ENCODE measurements at places on chromosomes 3 and 15. TPM values are rescaled to one million over a fixed set of nuclear protein-coding genes. Genes with fewer than 3 reads are reported as not detected.

The MEIS2 gene
- not detected for total RNA-seq

The PLA2G4E gene
- not detected for total RNA-seq

The GRAMD2A gene
- total RNA-seq: not detected

The IGSF10 gene
- not detected for total RNA-seq

The HDAC11 gene
- 2.6 TPM for total RNA-seq

DNA sequence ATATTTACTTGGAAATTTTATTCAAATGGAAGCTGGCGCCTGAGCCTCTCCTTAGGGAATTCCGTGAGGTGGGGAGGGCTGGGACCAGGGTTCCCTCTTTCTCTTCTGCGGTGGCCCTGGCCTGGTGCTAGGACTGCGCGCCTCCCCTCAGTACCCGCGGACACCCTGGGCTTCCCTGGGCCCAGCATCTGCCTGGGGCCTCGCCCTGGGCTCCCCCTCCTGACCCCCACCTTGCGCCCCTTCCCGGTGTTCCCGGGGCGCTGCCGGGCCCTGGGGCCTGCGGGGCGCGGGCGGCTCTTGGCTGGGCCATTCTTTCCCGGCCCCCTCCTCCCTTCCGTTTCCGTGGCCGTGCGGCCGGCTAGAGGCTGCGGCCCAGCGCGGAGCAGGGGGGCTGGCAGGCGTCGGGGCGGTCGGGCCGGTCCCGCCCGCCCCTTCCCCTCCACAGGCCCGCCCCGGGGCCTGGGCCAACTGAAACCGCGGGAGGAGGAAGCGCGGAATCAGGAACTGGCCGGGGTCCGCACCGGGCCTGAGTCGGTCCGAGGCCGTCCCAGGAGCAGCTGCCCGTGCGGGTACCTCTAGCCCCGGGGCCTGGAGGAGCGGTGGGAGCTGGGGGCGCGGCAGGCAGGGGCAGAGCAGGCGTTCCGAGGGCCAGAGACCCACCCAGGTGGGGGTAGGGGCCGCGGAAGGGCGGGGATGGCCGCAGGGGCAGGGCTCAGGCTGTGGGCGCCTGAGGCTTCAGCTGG is at the start of gene FES:
Gene FES, plus strand, starts transcription at position 529 of the 743 bp plus-strand sequence. CDS start 542 bp downstream, outside the sequence.
- peaks cover 6% of the 10 kb centered on the region for H3K4me1 ChIP-seq
- H3K36me3 ChIP-seq: no peaks in the 10 kb centered on the region
- H3K27me3 ChIP-seq: no peaks in the 10 kb centered on the region
- H3K4me3 ChIP-seq: no peak within 1 kb of the TSS
- no peak for DNase-seq

DNA sequence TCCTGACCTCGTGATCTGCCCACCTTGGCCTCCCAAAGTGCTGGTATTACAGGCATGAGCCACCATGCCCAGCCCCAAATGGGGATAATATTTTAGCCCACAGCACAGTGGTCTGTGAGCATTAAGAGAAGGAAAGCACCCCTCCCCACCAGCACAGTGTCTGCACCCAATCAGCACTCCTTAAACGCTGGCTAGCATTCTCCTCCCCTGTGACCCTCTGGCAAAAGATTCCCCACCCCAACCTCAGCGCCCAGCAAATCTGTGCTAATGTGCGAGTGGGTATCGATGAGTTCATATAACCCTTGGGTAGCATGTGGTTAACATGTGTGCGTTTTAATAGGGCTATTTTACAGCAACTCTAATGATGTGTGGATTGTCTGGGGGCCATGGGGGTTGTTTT is 18.3 kb upstream of the EPHB3 start:
- H3K4me3 ChIP-seq: no peak overlapping the region
- peaks cover 4% of the 10 kb centered on the region for H3K27me3 ChIP-seq
- peaks cover 9% of the 10 kb centered on the region for H3K4me1 ChIP-seq
- no peak overlapping the region for H3K27ac ChIP-seq

DNA sequence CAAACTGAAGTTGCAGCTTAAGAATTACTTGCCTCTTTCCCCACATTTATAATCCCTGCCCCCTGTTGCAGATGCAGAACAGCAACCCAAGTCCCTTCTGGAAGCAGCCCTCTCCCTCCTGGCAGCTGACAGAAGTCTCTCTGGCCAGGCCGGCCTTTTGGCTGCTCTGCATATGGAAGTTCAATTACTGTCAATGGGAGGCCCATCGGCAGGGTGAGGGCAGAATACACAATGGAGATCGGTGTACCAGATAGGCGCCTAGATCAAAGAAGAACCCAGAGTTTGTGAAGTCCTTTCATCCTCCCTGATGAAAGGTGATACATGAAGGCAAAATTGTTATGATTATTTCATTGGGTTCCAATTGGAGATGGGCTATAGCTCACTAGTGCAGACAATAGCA is 327.9 kb upstream of the CTNNB1 start:
- no peak overlapping the region for H3K27ac ChIP-seq
- no peaks in the 10 kb centered on the region for H3K4me1 ChIP-seq
- H3K27me3 ChIP-seq: no peaks in the 10 kb centered on the region
- no peak overlapping the region for H3K4me3 ChIP-seq
- no peaks in the 10 kb centered on the region for H3K36me3 ChIP-seq

- no peak overlapping the region for H3K4me3 ChIP-seq
- H3K27ac ChIP-seq: no peak overlapping the region
- H3K36me3 ChIP-seq: no peaks in the 10 kb centered on the region
- H3K27me3 ChIP-seq: no peaks in the 10 kb centered on the region
- DNase-seq: no peak
- no peaks in the 10 kb centered on the region for H3K4me1 ChIP-seq
Measured at GRCh38 chr3:142982038-142982773, 18.7 kb upstream of the PAQR9 start.

The PLSCR4 gene
- not detected for total RNA-seq

The SLC15A2 gene
- 0.88 TPM for total RNA-seq

DNA sequence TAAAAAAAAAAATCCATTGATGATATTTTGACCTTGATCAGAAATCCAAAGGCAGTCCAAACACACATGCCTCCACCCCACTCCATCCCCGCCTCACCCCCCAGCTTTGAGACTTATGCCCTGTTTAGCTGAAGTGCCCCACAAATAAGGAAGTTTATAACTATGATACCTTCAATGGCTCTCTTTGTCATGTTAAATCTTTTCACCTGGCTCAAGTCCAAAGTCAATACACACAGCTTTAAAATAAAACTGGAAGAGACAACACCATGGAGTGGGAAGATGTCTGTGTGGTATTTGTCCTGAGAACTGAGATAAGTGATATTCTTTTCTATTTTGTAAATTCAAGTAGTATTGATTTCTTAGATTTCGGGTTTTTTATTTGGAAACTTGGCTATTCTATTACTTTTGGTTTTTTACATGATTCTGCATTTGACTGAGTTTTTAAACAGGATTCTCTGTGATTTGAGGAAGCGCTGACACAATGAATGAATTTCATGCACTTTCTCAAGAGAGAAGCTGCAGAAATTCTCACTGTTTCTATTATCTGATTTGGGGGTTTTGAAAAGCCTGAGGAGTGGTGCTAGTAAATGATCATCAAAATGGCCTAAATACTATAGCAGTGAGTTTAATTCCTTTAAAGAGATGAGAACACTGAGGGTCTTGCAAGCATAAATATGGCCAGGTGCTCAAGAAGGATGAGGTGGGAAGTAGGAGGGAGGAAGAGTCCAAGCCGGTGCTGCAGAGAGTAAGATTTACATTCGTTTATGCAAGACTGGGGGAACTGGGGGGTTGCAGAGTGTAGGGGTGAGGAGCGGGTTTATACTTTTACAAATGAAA is 5.2 kb downstream of the FOXB1 start:
- H3K27me3 ChIP-seq: peaks cover 69% of the 10 kb centered on the region
- no peak overlapping the region for H3K27ac ChIP-seq
- H3K4me3 ChIP-seq: no peak overlapping the region

The LRTM1 gene
- not detected for total RNA-seq

The SH2D7 gene
- total RNA-seq: not detected

DNA sequence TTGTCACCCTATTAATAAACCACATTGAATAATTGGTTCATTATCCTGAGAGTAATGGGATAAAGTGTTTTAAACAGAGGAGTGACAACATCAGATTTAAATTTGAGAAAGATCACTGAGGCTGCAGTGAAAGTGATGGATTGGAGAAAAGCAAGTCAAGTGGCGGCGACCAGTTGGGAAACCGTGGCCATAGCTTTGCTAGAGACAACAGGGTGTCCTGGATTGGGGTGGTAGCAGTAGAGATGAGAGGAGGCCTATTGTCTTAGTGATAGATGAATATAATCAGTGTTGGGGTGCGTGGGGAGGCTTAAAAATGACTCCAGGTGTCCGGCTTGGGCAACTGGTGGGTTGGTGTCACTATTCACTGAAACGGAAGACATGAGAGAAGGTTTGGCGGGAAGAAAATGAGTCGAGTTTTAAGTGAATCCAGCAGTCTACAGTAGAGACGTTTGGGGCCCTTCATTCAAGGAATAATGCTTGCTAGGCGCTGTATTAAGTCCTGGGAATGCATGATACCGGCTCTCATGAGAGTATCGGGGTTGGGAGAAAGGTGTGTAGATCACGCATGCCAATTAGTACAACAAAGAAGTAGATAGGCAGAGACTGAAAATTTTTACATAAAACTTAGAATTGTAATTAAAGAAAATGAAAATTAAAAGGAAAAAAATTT is 819 bp downstream of the NEK4 start:
- peaks cover 15% of the 10 kb centered on the region for H3K36me3 ChIP-seq
- peak overlapping the region; percentile 94 for H3K4me3 ChIP-seq
- no peak for DNase-seq
- peaks cover 18% of the 10 kb centered on the region for H3K4me1 ChIP-seq
- H3K27ac ChIP-seq: peak overlapping the region; percentile 75

- no peaks in the 10 kb centered on the region for H3K4me1 ChIP-seq
- no peak overlapping the region for H3K27ac ChIP-seq
- DNase-seq: no peak
- peaks cover 5% of the 10 kb centered on the region for H3K27me3 ChIP-seq
- no peak overlapping the region for H3K4me3 ChIP-seq
Measured at GRCh38 chr3:12425850-12426579, 58.3 kb upstream of the TSEN2 start.

DNA sequence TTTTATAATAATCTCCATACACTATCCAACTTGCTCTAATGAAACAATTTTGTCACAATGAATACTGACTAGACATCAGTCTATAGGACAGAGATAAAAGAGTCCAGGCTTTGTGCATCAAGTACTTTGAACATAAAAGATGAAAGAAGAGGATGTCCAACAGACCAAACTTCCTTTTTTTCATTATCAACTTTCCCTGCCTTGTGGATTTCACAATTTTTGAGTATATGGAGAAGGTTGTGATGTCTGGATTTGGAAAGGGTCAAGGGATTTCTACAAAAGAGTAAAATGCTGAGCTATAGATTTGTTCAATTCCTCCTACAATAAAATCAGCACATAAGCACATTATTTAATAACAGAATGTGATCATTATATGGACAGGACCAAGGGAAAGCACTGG is 25.7 kb downstream of the CD47 start:
- H3K4me3 ChIP-seq: no peak overlapping the region
- peaks cover 23% of the 10 kb centered on the region for H3K36me3 ChIP-seq
- H3K4me1 ChIP-seq: peaks cover 39% of the 10 kb centered on the region
- H3K27ac ChIP-seq: no peak overlapping the region
- no peaks in the 10 kb centered on the region for H3K27me3 ChIP-seq

DNA sequence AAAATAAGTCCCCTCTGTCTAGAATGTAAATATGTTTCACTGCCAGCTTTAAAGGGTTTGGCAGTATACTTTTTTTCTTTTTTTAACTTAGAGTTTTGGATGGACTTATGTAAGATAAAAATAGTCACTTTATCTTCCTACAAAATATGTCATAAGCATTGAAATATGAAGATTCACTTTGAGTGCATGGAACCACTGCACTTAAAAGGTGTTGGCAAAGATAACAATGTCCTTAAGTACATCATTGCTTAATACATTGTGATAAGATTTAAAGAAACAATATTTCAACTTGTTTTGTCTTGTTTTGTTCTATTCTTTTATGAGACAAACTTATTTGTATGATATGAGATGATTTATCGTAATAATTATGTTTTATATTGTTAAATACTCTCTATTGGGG is 66.3 kb upstream of the NAALADL2 start:
- H3K27me3 ChIP-seq: no peaks in the 10 kb centered on the region
- H3K4me3 ChIP-seq: no peak overlapping the region
- no peaks in the 10 kb centered on the region for H3K36me3 ChIP-seq
- H3K4me1 ChIP-seq: no peaks in the 10 kb centered on the region
- no peak overlapping the region for H3K27ac ChIP-seq

DNA sequence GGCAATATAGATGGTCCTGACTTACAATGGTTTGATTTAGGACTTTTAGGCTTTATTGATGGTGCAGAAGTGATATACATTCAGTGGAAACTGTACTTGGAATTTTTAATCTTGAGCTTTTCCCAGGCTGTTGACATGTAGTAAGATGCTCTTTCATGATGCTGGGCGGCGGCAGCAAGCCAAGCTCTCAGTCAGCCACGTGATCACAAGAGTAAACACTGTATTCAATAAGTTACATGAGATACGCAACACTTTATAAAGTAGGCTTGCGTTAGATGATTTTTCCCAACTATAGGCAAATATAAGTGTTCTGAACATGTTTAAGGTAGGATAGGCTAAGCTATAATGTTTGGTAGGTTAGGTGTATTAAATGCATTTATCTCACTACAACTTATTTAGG is 17.9 kb downstream of the PARP9 start:
- no peaks in the 10 kb centered on the region for H3K27me3 ChIP-seq
- peaks cover 49% of the 10 kb centered on the region for H3K36me3 ChIP-seq
- H3K4me1 ChIP-seq: no peaks in the 10 kb centered on the region
- no peak for DNase-seq
- H3K27ac ChIP-seq: no peak overlapping the region

DNA sequence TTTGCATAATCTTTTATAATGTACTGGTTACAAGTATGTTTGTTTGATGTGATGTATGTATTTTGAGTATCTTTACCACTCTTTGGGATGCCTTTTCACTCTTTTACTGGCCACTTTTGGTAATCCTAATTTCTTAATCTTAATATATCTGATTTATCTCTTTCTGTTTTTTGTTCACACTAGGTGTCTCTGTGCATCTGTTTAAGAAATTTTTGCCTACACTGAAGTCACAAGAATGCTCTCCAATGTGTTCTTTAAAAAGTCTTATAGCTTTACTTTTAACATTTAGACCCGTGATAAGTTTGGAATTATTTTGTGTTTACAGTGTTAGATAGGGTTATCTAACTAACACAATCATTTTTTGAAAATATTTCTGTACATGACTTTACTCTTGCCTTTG is 659.1 kb downstream of the SI start:
- no peak for DNase-seq
- no peaks in the 10 kb centered on the region for H3K27me3 ChIP-seq
- no peaks in the 10 kb centered on the region for H3K36me3 ChIP-seq
- no peak overlapping the region for H3K27ac ChIP-seq

GRCh38 chr3:152348436-152349177 is 79.9 kb downstream of the MBNL1 start:
- H3K36me3 ChIP-seq: peaks cover 15% of the 10 kb centered on the region
- H3K27ac ChIP-seq: no peak overlapping the region
- DNase-seq: no peak
- peaks cover 55% of the 10 kb centered on the region for H3K4me1 ChIP-seq
- H3K4me3 ChIP-seq: no peak overlapping the region
- no peaks in the 10 kb centered on the region for H3K27me3 ChIP-seq

DNA sequence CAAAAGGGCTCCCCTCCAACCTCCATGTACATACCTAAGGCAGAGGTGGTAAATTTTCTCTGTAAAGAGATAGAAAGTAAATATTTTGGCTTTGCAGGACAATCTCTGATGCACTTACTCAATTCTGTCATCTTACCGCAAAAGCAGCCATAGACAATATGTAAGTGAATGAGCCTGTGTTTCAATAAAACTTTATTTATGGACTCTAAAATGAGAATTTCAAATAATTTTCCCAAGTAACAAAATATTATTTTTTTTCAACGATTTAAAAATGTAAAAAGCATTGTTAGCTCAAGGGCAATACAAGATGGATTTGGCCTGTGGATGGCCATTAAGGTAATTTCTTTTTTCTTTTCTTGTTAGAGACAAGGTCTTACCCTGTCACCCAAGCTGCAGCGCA is 44.7 kb downstream of the SHQ1 start:
- no peak for DNase-seq
- H3K36me3 ChIP-seq: no peaks in the 10 kb centered on the region
- no peak overlapping the region for H3K27ac ChIP-seq
- no peaks in the 10 kb centered on the region for H3K4me1 ChIP-seq
- H3K27me3 ChIP-seq: no peaks in the 10 kb centered on the region

Measured in CD8-positive, alpha-beta memory T cell (primary cell).